ENCODE measurements at places on chromosomes 16 and 17.
A peak's percentile ranks its signal among the peaks of the same experiment; 100 is the strongest.

GRCh38 chr16:72474501-72475123 is 302.7 kb upstream of the PMFBP1 start:
- DNase-seq: peak; percentile 42

- DNase-seq: no peak
Observed at GRCh38 chr17:5883775-5884665, 186.2 kb upstream of the WSCD1 start.

GRCh38 chr17:14317383-14317782 is 16.5 kb downstream of the HS3ST3B1 start:
- DNase-seq: no peak

- peak; percentile 99 for DNase-seq
Observed at GRCh38 chr17:78840780-78841611, at the start of gene USP36. Gene USP36 (minus strand): TSS chr17:78840814. CDS start chr17:78836363, 4,451 bp downstream.

DNA sequence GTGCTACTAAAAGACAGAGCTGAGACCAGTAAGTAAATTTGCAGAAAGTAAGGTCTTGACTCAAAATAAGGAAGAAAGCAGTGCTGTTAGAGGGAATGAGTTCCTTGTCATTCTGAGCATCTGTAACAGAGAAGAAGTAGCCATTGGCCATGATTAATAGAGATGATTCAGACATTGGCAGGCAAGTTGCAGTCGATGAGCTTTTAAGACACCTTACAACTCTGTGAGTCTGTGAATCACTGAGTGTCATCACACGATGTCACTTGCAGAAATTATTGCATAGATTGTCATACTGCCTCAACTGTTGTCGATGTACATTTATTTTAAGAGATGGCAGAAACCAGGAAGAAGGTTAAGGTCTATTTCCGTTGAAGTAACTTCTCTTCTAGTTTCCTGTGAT is 201.1 kb upstream of the CDH13 start:
- DNase-seq: no peak

DNA sequence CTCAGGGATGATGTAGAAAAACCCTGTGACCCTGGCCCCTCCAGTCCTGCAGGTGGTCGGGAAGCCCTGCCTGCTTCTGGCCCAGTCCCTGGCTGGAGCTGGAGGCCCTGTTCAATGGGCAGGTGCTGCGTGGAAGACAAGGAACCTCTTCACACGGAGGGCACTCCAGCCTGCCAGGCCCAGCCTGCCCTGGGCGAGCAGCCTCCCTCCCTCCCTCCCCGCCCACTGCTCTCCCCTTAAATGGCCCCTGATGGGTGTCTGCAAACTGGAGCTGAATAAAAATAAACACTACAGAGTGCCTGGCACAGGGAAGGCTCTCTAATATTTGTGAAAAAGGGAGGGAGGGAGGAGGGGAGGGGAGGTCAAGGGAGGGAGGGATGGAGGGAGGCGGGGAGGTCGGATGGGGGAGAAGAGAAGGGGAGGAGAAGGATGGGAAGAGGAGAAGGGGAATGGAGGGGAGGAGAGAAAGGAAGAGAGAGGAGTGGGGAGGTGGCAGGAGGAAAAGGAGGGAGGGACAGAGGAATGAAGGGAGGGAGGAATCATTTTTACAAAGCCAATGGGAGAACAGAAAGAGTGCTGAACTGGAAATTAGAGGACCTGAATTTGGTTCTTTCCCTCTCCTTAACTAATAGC is 222.8 kb upstream of the TNRC6C start:
- peak; percentile 64 for DNase-seq

GRCh38 chr16:4169415-4169814 is 53.2 kb upstream of the ADCY9 start:
- no peak for DNase-seq

DNA sequence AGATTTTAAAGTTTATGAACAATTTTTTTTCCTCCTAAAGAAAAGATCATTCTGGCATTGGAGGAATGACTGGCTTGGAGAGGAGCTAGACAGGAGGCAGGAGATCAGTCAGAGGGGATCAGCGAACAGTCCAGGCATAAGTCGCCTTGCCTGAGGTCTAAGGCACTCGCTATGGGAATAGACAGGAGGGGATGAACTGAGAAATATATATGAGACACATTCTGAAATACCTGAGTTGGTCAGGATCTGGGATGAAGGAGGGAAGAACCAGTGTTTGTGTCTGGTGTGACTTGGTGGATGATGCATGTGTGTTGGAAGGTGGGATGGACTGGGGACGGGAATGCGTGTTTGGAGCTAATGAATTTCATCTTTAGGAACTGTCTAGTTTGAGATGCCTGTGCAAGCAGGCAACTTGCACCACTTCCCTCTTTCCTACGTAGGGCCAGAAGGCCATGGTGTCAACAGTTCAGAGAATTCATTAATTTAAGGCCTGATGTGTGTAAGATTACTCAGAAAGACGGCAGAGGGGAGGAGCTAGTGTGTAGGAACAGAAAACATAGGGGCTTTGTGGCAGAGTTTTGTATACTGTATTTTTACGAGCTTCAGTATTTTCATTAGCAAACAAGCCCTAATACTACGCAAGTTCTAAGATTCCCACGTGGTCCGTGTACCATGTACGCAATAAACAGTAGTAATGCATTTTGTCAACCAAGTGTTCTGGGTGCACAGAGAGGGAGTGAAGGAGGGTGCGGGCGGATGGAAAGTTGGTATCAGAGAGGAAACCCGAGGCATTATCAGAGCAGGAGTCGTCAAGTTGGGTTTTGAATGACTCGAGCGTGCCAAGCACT is 825 bp downstream of the HEATR6 start:
- no peak for DNase-seq

- no peak for DNase-seq
Observed at GRCh38 chr16:86862595-86863280, 284.4 kb downstream of the FOXL1 start.

GRCh38 chr17:42562388-42563142 is 617 bp downstream of the COASY start:
- no peak for DNase-seq

DNA sequence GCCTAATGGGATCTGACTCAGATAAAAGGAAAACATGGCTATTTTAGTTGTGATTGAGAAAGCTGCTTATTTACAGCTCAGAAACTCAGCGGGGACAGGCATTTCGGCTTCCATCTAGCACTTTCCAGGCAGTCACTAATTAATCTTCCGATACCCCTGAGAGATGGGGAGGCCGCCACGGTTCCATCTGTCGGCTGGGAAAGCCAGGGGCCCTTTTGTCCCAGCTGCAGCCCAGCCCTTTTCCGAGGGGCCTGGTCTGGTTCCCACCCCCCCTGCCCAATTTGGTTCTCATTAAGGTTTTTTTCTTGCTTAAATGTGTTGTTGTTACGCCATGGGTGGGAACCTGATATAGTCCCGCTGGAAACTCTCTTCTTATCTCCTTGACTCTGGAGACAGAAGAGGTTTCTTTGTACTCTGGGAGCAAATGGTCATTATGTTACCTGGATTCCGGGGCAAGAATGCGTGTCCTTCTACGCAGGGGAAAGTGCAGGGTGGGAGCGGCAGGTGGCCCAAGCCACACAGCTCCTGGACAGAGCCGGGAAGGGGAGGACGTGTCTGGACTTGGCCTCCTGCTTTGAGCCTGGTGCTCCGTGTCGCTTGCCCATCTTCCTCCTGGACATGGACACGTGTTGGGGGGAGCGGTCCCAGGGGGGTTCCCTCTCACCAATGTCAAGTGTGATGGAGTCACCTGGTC is 50.9 kb upstream of the GSE1 start:
- DNase-seq: no peak

DNA sequence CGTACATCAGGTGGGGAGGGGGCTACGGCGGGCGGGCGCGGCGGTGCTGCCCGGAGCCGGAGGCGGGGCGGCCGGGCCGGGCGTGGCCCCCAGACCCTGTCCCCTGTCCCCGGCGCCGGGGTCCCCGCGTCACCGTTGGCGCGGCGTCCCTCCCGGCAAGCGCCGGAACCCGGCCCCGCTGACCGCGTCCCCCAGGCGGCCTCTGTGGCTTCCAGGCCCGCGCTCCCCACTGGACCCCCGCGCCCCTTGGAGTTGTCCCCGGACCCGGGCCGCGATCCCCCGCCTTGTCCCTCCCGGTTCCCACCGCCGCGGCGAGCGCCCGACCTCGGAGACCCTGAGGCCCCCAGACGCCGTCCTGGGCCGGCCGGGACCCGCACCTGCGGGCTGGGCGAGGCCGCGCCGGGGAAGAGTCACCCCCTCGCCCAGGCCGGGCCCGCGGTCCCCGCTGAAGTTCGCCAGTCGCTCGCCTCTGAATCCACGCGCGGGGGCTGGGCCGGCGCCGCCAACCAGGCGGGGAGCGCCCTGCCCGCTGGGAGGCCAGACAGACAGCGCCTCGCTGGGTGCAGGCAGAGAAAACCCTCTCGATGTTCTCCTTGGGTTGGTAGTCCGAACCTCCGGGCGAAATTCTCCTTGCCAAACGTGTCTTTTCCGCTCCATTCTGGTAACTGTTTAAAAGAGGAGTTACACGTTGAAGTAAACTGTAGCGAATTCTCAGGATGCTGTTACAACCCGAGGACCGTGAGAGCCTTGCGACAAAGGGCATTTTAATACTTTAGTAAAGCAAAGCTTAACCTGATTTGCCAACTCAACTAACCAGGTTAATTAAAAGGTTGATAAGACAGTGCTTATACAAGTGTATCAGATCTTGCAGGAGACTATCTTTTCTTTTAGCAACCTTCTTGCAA is 761 bp downstream of the GAN start:
- DNase-seq: no peak

DNA sequence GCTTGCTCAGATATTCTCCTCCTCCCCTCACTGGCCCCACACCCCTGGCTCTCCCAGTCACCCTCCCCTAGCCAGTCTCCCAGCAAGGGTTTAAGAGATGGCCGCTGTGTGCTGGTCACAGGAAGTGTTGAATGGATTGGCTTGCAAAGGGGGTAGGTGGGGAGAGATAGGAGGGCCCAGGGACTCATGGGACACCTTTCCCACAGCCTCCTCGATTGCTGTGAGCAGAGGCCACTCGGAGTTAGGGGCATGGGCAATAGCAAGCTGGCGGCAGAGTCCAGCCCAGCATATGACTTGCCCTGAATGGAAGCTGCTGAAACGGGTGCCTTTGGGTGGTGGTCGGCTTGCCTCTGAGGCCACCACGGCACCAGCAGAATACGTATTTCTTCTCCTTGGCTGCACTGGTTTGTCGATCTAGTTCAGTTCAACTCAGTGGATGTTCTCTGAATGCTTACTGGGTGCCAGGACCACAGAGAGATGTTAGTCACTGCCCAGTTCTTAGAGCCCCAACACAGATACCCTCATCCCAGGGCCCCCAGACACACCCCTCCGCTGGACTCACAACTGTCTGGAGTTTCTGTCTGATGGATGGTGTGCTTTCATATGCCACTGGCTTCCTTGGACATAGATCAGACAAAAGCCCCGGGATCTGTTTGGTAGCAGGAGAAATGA is 6.0 kb downstream of the WFIKKN2 start:
- no peak for DNase-seq

- DNase-seq: no peak
Observed at GRCh38 chr17:17351901-17352781, 49.0 kb downstream of the NT5M start.

DNA sequence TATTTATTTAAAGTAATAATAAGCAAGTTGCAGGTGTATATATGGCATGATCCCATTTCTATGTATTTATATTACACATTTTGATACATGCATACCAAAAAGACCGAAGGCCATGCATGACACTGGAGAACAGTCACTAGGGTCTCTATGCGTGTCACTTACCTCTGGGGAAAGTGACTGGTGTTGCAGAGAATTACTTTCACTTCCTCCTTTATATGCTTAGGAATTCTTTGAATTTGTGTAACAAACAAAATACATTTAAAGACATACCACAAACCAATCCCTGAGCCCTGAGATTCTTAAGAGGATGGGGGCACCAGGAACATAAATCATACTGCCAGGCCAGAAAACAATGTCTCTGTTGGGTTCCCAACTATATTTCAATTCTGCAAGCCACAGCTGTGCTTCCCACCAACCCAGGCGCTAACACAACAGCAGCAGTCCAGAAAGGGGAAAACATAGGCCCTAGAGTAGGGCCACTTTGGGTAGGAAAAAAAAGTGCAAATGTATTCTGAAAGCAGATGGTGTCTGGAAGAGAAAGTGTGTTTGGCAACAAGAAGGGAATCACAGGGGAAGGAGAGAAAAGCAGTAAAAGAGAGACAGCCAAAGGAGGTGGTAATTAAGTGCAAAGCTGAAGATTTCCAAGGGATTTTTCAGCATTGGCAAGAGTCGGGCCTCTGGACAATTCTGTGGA is 24.5 kb upstream of the HYDIN start:
- peak; percentile 32 for DNase-seq

DNA sequence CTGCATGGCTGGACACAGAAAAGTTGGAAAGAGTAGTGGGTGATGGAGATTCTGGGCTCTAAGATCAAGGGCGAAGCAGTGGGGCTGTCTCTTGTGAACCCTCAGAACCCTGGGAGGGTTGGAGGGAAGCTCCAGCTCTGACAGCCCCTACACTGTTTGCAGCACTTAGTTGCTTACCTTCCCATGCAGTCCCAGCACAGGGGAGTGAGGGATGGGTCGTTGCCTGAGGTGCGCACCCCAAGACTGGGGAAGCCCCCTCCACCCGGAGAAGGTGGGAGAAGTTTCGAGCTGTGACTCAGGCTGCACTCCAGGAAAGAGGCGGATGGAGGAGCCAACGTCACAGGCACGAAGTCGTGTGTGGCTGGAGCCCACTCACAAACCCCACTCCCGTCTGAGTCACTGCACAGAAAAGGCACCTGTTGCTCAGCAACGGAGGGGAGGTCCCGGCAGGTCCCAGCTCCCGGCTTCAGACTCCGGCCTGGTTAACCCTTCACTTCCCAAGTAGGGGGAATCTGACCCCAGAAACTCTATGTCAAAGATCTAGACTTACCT is 60.1 kb downstream of the AIPL1 start:
- no peak for DNase-seq

DNA sequence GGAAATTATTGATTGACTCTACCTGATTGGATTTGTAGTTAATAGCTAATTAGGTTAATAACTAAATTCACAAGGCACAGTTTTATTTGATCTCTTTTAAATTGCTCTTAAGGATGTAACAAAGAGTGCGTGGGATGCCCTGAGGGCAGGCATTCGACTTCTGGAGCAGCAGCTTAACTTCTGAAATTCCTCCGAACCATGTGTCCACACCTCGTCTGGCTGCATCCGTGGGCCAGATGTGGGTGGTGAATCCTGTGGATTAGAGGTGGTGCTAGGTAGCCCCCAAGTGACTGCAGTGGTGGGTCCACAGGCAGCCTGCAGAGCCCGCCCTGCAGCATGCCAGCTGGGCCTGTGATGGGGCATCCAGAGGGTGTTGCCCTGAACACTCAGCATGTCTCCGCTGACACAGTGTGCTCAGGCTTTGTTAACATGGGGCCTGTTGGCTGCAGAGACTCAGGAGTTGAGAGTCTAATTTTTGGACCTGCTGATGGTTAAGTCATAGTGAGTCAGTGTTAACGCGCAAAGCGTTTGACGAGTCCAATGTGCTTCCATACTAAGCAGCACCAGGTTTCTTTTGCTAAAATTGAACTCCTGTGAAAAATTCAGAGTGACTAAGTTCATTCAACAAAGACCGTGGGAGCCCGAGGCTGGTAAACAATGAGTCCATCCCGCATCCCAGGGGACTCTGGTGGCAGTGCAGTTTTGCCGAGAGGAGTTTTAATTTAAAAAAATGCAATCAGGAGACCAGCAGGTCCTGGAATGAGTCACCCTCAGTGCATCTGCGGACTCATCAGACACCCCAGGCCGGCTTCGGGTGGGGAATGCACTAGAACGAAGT is 3.8 kb upstream of the NPB start:
- DNase-seq: no peak

GRCh38 chr17:78346605-78347250 is 13.1 kb downstream of the SOCS3 start:
- no peak for DNase-seq
